Body of pancreas (tissue), 4 donors: ENCODE measurements at places on chromosomes 5 and 9. TPM values are rescaled to one million over a fixed set of nuclear protein-coding genes. Genes with fewer than 3 reads are reported as not detected.

Gene ZDHHC11
- total RNA-seq: 10.9 TPM

Gene DRD1
- not detected for total RNA-seq

Gene OSMR
- 22.4 TPM for total RNA-seq

Gene CDX1
- total RNA-seq: not detected

Gene MAP3K1
- total RNA-seq: 22.6 TPM

Gene UBLCP1
- 13.2 TPM for total RNA-seq

Gene NR6A1
- 3.9 TPM for total RNA-seq

Gene ECSCR
- total RNA-seq: 2.6 TPM

Gene FLT4
- total RNA-seq: 6.3 TPM

Gene TSSK1B
- not detected for total RNA-seq

Gene PCDHB8
- total RNA-seq: 0.52 TPM

Gene GRIN1
- not detected for total RNA-seq

Gene DBH
- not detected for total RNA-seq

Gene KIF4B
- 0.26 TPM for total RNA-seq

Gene ABLIM3
- 11.2 TPM for total RNA-seq

Gene GLRA1
- not detected for total RNA-seq

Gene ARHGEF28
- 63.0 TPM for total RNA-seq

Gene FOXI1
- total RNA-seq: not detected

Gene RANBP17
- 9.1 TPM for total RNA-seq

Gene MOB3B
- total RNA-seq: 4.3 TPM

Gene KIAA0825
- 5.7 TPM for total RNA-seq

Gene C5orf58
- total RNA-seq: not detected

Gene PCDHB5
- 4.3 TPM for total RNA-seq

Gene EQTN
- total RNA-seq: not detected
